Breast epithelium (tissue), 4 donors: ENCODE measurements at places on chromosomes 2 and 18.

- DNase-seq = no peak
Measured at GRCh38 chr18:78720456-78721237, 259.0 kb upstream of the SALL3 start.

- no peak for DNase-seq
Measured at GRCh38 chr2:13667415-13667757, 950.6 kb downstream of the TRIB2 start.

DNA sequence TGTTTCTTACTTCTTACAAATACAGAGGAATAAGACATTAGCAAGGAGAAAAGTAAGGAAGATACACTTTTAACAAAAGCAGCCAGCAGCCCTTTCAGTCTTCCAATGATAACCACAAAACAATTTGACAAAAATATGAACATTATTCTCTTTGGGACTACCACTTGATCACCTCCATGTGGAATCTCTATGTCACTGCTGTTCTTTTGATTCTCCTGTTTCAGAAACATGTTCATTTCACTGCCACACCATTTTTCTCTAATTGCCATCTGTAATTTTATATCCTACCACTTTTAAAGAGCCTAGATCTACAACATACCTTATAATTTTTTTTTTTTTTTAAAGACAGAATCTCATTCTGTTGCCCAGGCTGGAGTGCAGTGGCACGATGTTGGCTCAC lies 10.9 kb downstream of the INO80D start:
- no peak for DNase-seq

DNA sequence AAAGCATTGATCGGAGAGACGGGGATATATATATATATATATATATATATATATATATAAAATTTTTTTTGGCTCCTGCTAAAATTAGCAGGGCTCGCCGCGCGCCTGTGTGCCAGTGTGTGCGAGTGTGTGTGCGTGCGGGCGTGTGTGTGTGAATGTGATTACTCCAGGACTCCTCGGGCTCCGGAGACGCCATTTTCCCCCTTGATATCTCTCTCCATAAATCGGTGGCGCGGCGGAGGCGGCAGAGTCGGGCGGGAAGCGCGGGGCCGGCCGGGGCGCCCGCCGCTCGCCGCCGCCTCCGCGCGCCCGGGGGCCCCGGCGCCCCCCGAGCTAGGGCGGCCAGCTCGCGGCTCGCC lies 795 bp upstream of the SETBP1 start:
- peak; percentile 42 for DNase-seq

GRCh38 chr2:69298862-69299261 lies 88.2 kb downstream of the GFPT1 start:
- DNase-seq = no peak

DNA sequence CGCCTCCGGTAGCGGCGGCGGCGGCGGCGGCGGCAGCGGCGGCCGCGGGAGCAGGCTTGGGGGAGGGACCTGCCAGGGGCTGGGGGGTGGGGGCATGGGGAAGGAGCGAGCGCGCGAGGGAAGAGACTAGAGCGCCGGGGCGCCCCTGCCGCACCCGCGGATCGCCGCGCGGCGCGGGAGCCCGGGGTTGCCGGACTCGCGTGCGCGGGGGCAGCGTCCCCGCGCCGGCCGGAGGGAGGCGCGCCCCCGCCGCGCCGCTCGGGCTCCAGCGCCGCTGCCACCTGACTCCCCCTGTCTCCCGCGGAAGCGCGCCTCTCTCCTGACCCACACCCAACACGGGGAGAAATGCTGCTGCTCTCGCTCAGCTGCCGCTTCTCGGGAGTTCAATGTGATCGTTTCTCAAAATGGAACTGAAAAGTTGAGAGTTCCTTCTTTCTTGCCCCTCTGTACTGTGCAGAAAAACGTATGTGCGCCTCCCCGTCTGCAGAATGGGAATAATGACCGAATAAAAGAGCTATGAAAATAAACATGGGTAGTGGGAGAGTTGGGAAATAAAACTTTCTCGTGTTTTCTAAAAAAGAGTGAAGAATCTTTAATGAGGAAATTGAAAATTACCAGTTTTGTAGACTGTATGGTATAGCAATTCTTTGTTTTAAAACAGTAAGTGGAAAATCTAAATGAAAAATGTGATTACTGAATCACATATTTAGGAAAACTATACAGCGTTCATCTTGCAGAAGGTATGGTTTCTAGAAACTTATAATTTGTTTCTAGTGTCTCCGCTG lies 455 bp upstream of the TLK1 start:
- peak; percentile 66 for DNase-seq

GRCh38 chr2:36550006-36550405 lies 48.0 kb downstream of the FEZ2 start:
- DNase-seq = no peak

- DNase-seq = no peak
Measured at GRCh38 chr18:3998698-3999333, 456.3 kb downstream of the DLGAP1 start.

DNA sequence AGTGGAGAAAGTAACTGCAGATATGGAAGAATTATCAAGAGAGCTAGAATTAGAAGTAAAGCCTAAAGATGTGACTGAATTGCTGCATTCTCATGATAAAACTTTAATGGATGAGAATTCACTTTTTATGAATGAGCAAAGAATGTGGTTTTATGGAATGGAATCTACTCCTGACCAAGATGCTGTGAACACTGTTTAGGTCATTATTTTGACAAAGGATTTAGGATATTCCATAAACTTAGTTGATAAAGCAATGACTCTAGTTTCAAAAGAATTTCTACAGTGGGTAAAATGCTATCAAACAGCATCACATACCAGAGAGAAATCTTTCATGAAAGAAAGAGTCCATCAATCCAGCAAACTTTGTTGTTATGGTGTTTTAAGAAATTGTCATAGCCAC lies 1317.7 kb upstream of the ACVR2A start:
- no peak for DNase-seq

GRCh38 chr2:173086518-173087213 lies 11.0 kb downstream of the MAP3K20 start:
- DNase-seq = no peak

DNA sequence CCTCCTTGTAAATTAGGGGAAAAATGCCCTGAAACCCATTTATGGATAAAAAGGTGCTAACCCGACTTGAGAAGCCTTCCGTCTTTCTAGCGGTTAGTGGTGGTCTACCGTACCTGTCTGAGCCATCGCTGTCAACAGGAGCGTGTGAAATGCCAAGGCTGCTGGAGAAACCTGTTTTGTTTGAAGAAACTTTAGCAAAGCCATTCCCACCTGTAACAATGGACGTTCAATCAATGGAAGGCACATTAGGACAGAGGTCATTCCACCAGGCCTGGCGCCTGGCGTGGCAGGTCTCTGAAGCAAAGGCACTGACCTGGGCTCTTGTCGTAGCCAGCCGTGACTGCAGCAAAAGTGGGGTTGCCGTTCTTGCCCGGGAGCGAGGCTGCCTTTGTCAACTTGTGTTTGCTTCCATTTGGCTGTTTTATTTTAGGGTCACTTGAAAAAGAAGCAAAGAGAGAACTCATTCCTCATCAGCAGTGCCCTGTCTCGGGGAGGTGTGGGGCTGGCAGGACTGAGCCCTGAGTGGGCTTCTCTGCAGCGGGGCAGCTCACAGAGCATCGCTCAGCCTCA lies 47.2 kb downstream of the ZAP70 start:
- no peak for DNase-seq

GRCh38 chr2:188527581-188527993 lies 235.9 kb downstream of the GULP1 start:
- no peak for DNase-seq

GRCh38 chr2:238701341-238702206 lies 146.3 kb upstream of the TWIST2 start:
- no peak for DNase-seq

DNA sequence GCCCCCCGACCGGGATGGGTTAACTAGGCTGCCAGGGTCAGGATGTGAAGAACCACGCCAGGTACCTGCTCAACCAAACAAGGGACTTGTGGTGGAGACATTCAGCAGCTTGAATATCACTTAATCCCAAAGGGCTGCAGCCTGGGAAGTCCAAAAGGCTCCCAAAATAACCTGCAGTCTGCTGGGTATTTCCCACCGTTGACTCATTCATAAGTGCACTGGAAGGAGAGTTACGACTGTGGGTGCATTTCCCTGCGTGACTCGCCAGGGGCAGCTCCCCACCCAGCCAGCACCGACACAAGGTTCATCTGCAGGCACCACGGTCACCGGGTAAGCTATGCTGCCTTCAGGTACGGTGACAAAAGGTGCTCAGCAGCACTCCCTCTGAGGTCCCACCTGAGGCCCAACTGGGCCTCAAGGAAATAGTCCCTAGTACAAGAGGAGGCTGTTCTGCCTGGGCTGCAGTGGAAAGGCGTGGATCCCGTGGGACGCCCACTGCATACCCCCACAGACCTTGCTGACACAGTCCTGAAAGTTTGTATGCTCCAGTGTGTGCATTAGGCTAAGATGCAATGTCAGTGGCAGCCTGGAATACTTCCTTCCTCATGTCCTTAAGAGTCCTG lies 86.5 kb downstream of the UXS1 start:
- DNase-seq = no peak

- no peak for DNase-seq
Measured at GRCh38 chr2:136361521-136361920, 243.6 kb upstream of the CXCR4 start.
